ENCODE measurements at places on chromosomes 5 and 9. TPM values are rescaled to one million over a fixed set of nuclear protein-coding genes. Genes with fewer than 3 reads are reported as not detected.

DNA sequence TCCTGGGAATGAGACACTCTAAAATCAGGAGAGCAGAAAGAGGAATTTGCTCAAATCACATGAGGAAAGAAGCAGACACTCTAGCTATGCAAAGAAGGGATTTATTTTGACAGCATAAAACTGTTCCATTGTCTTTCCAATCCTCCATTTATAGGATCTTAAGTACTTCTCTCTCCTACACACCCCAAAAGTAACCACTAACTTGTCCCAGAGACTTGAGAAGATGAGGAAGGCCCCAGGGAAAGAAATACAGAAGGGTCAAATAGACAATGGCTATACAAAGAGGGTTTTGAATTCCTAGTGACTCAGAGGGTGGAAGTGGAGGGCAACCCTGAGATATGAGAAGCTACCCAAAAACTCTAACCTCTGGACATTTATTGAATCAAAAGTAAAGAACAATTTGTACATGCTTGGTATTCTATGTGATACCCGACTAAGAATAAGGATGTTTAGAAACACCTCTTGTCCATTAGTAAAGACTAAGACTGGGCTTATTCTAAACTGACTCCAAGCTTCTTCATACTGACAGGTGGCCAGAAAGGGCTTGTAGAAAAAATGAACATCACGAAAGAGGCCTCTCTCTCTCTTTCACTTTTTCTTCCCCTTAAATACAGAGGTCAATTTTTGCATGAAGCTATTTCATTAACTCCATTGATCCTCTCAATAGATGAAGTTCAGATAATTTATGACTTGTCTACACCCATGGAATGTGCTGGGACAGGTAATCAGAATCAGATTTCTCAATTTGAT lies 20.6 kb downstream of the DMAC1 start:
- H3K27ac ChIP-seq: no peak overlapping the region
- H3K36me3 ChIP-seq: no peaks in the 10 kb centered on the region
- no peaks in the 10 kb centered on the region for H3K4me1 ChIP-seq

Gene GRHPR
- 64.8 TPM for total RNA-seq

- no peaks in the 10 kb centered on the region for H3K36me3 ChIP-seq
- H3K27ac ChIP-seq: no peak overlapping the region
- H3K4me1 ChIP-seq: no peaks in the 10 kb centered on the region
- H3K27me3 ChIP-seq: no peaks in the 10 kb centered on the region
- no peak overlapping the region for H3K4me3 ChIP-seq
- DNase-seq: no peak
Measured at GRCh38 chr9:104606152-104606551, 725 bp upstream of the OR13C2 start.

DNA sequence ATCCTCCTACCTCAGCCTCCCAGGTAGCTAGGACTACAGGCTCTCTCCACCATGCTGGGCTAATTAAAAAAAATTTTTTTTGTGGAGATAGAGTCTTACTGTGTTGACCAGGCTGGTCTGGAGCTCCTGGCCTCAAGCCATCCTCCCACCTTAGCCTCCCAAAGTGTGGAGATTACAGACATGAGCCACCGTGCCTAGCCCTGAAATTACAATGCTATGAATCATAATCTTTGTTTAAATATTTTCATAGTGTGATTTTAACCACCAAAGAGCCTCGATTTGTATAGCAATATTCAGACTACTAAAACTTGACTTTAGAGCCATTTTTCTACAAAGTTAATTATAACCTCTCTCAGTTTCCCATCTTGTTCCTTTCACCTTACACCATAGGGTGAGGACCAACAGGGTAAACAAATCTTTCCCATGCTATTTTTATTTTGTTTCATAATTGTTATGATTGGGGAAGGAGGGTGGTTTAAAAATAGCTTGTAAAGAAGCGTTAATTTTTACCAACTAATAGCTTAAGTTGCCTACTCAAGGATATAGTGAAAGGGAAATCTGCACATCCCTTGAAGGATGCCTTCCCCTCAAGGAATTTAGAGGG lies 32.7 kb downstream of the UBE2D2 start:
- H3K27ac ChIP-seq: no peak overlapping the region
- no peak for DNase-seq
- no peaks in the 10 kb centered on the region for H3K36me3 ChIP-seq

GRCh38 chr9:125391704-125392103 lies 130.1 kb downstream of the GAPVD1 start:
- H3K4me1 ChIP-seq: no peaks in the 10 kb centered on the region
- no peak overlapping the region for H3K27ac ChIP-seq
- no peaks in the 10 kb centered on the region for H3K27me3 ChIP-seq
- DNase-seq: no peak

DNA sequence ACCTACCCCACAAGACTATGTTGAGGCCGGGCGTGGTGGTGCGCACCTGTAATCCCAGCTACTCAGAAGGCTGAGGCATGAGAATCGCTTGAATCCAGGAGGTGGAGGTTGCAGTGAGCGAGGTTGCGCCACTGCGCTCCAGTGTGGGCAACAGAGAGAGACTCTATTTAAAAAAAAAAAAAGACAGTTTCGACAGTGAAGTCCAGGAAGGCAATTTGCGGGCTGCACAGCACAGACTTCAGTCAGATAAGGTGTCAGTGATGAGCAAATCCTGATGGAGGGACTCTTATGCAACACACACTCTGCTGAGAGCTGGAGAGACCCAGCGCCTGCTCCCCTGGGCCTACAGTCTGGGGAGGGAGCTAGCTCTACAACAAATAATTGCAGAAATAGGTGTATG lies 14.2 kb downstream of the CCNJL start:
- H3K4me1 ChIP-seq: peaks cover 13% of the 10 kb centered on the region
- no peaks in the 10 kb centered on the region for H3K36me3 ChIP-seq
- no peaks in the 10 kb centered on the region for H3K27me3 ChIP-seq
- H3K4me3 ChIP-seq: no peak overlapping the region
- peak; percentile 58 for DNase-seq

- DNase-seq: no peak
- peaks cover 9% of the 10 kb centered on the region for H3K4me1 ChIP-seq
- H3K36me3 ChIP-seq: no peaks in the 10 kb centered on the region
- no peak overlapping the region for H3K27ac ChIP-seq
- H3K4me3 ChIP-seq: no peak overlapping the region
- no peaks in the 10 kb centered on the region for H3K27me3 ChIP-seq
Measured at GRCh38 chr5:142654578-142655058, 31.3 kb downstream of the FGF1 start.

GRCh38 chr5:89211836-89212235 lies 328.9 kb upstream of the MEF2C start:
- H3K27me3 ChIP-seq: no peaks in the 10 kb centered on the region
- H3K4me3 ChIP-seq: no peak overlapping the region
- no peaks in the 10 kb centered on the region for H3K4me1 ChIP-seq
- no peak overlapping the region for H3K27ac ChIP-seq
- H3K36me3 ChIP-seq: no peaks in the 10 kb centered on the region
- no peak for DNase-seq

- peaks cover 46% of the 10 kb centered on the region for H3K36me3 ChIP-seq
- no peaks in the 10 kb centered on the region for H3K27me3 ChIP-seq
- no peak overlapping the region for H3K4me3 ChIP-seq
- no peak overlapping the region for H3K27ac ChIP-seq
Measured at GRCh38 chr9:127943011-127943662, 5.5 kb upstream of the DPM2 start.

Gene AFAP1L1
- total RNA-seq: 26.6 TPM

Gene DNAI1
- total RNA-seq: 13.5 TPM

GRCh38 chr5:73496984-73497457 lies 1.2 kb upstream of the BTF3 start:
- peaks cover 8% of the 10 kb centered on the region for H3K36me3 ChIP-seq
- peaks cover 25% of the 10 kb centered on the region for H3K4me1 ChIP-seq
- H3K27me3 ChIP-seq: no peaks in the 10 kb centered on the region
- no peak overlapping the region for H3K4me3 ChIP-seq
- no peak overlapping the region for H3K27ac ChIP-seq

Gene IFNA21
- total RNA-seq: not detected

DNA sequence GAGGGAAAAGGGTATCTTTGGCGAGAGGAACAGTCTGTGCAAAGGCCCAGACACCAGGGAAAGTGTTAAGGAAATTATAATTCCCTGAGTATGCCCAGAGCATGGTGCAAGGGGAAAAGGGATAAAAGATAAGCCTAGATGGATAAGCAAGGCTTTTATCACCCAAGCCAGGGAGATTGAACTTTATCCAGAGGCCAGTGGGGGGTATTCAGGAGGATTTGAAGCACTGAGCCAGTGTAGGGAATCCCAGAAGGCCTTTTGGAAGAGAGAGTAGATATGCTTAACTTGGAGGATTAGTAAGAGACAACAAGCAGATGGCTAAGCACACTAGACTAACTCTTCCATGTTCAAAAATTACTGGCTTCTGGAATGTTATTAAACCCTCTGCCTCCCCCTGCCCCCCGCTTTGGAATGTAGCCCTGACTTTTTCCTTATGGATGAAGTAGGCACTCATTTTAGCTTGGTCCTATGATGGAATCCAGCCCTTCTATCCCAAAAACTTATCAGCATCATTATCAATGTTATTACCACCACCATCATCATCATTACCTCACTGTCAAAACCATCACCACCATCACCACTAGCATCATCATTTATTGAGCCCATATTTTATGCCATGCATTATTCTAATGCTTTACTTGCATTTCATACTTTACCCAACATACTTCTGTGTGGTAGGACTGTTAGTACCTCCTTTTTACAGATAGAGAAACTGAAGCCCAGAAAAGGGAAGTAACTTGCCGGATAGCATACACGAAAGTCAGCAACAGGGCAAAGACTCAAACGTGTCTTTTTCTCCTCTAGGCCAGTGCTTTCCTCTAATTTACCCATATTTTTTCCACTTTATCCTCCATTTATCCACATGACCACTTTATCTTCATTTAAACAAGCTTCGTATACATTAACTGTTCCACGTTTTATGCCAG lies 237.0 kb downstream of the PAPPA start:
- no peak overlapping the region for H3K27ac ChIP-seq
- no peaks in the 10 kb centered on the region for H3K4me1 ChIP-seq
- no peaks in the 10 kb centered on the region for H3K27me3 ChIP-seq
- H3K36me3 ChIP-seq: no peaks in the 10 kb centered on the region
- no peak for DNase-seq
- no peak overlapping the region for H3K4me3 ChIP-seq

- no peaks in the 10 kb centered on the region for H3K27me3 ChIP-seq
- H3K4me3 ChIP-seq: no peak overlapping the region
Measured at GRCh38 chr5:79301046-79301712, 65.2 kb downstream of the JMY start.

Gene SLC25A48
- 0.24 TPM for total RNA-seq

DNA sequence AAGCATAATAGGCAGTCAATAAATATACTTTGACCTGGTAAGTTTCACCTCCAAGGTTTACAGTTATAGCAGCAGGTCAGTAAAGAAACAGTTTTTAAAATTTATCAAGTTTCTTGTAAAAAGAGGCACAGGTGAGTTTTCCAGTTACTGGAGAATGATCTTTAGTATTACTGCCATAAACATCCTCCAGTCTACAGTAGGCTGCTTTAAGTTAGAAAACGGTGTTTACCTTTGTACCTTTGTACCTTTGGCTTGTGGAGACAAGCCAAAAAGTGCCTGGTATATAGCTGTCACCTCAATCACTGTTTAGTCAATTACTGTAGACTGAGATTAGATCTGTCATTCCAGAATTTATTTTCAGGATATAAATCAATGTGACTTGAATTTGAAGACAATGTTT lies 42.7 kb upstream of the SRFBP1 start:
- H3K4me3 ChIP-seq: no peak overlapping the region
- no peak overlapping the region for H3K27ac ChIP-seq
- H3K4me1 ChIP-seq: no peaks in the 10 kb centered on the region
- no peaks in the 10 kb centered on the region for H3K36me3 ChIP-seq
- no peaks in the 10 kb centered on the region for H3K27me3 ChIP-seq

Gene OR1J2
- not detected for total RNA-seq

- DNase-seq: no peak
- H3K27ac ChIP-seq: no peak overlapping the region
- no peak overlapping the region for H3K4me3 ChIP-seq
- H3K36me3 ChIP-seq: no peaks in the 10 kb centered on the region
Measured at GRCh38 chr9:115764645-115765044, 388.9 kb upstream of the PAPPA start.

Gene SNCB
- total RNA-seq: not detected

Gene PDLIM4
- 6.7 TPM for total RNA-seq

GRCh38 chr5:140992828-140993227 lies 26.6 kb downstream of the PCDHAC2 start:
- H3K36me3 ChIP-seq: no peaks in the 10 kb centered on the region
- DNase-seq: no peak
- H3K27me3 ChIP-seq: no peaks in the 10 kb centered on the region

DNA sequence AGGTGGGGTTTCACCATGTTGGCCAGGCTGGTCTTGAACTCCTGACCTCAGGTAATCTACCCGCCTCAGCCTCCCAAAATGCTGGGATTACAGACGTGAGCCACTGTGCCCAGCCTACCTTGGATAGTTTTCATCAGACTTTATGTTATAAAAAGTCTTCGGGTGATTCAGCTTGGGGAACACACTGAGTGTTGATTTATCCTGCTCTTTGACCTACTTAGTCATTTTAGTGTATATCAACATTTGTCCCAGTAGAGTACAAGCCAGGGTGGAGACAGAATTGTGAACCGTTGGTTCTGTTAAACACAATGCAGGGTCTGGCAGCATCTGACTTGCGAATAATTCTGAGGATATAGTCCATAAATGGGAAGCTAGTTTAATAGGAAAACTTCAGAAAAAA lies 39.7 kb downstream of the NFX1 start:
- peaks cover 86% of the 10 kb centered on the region for H3K36me3 ChIP-seq
- DNase-seq: no peak
- H3K4me3 ChIP-seq: no peak overlapping the region
- H3K27ac ChIP-seq: peak overlapping the region; percentile 37
- H3K4me1 ChIP-seq: no peaks in the 10 kb centered on the region

Gene DOCK2
- total RNA-seq: 108 TPM

DNA sequence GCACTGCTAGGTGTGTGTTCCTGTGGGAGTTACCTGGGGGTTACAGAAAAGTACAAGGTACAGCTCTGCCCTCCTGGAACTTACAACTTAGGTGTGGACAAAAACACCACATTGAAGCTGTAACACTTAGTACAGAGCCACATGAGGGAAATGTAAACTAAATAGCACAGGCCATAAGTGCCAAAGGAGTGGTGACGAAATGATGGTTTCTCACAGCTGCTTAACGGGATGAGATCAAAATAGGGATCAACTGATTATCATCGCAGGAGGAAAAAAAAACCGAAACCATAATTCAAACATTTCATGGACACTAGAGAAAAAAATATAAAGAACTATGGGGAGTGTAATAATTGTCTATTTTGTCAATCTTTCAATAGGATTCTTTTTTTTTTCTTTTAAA lies 5.9 kb downstream of the LIX1 start:
- no peaks in the 10 kb centered on the region for H3K27me3 ChIP-seq
- no peaks in the 10 kb centered on the region for H3K36me3 ChIP-seq
- no peak overlapping the region for H3K4me3 ChIP-seq
- H3K27ac ChIP-seq: no peak overlapping the region
- no peak for DNase-seq
- no peaks in the 10 kb centered on the region for H3K4me1 ChIP-seq
